ENCODE measurements at places on chromosomes 2 and 18.

DNA sequence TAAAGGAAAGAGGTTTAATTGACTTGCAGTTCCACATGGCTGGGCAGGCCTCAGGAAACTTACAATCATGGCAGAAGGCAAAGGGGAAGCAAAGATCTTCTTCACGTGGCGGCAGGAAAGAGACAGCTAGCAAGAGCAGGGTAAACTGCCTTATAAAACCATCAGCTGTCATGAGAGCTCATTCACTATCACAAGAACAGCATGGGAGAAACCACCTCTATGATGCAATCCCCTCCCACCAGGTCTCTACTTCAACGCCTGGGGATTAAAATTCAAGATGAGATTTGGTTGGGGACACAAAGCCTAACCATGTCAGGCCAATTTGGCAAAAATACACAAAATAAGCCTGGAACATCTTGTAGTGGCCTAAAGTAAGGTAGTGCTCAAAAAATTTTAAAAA is 152.6 kb downstream of the COL6A3 start:
- no peak for DNase-seq

GRCh38 chr2:129606496-129607270 is 372.8 kb upstream of the RAB6C start:
- DNase-seq, result no peak

DNA sequence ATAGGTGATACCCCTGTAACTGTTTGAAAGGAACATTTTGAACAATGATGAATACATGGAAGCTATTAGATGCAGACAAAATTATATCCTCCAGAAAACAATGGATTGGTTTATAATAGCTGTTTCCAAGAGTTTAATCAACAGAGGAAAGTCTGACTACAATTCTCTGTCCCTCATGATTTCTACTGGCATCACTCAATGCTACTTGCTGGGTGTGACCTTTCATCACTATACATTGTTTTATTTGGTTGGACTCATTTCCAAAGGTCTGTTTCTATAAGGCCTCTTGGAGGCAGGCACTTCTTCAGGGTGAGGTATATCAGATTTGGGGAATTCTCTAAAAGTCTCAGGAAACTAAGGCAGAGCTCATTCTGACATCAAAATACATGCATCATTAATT is 636.1 kb upstream of the SLC8A1 start:
- DNase-seq, result no peak

DNA sequence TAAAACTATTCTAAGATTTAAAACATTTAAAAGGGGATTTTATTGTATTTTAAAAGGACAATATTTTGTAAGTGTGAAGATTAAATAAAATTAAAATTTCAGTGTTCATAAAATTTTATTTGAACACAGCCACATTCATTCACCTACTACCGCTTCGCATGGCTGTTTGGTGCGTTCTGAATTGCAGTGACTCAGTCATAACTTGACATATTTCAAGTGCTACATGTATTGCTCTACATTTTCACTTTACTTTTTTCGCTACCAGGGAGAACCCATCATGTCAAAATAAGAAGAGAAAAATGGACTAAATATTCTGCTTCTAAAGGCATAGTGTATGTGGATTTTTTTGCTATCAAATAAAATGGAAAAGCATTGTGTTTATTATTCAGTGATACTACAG is 8.7 kb downstream of the PTH2R start:
- no peak for DNase-seq

DNA sequence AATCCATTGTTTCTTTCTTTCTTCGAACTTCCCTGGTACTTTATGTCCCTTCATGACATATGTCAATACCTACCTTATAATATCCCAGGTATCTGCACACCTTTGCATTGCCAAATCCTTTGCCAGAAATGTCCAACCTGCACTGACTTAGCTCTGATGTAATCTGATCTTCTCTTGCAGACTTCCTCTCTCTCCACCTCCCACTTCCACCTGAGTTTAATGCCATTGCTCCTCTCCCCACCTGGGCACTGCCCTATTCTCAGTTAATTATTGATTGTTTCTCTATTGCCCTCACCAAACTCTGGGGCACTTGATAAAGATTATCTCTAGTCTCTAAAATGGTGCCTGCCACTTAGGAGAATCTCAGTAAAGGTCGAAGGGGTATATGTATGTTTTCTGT is 23.0 kb downstream of the ARHGAP15 start:
- DNase-seq, result no peak

- no peak for DNase-seq
These were observed 118.5 kb upstream of the ALPP start for GRCh38 chr2:232260075-232260474.

DNA sequence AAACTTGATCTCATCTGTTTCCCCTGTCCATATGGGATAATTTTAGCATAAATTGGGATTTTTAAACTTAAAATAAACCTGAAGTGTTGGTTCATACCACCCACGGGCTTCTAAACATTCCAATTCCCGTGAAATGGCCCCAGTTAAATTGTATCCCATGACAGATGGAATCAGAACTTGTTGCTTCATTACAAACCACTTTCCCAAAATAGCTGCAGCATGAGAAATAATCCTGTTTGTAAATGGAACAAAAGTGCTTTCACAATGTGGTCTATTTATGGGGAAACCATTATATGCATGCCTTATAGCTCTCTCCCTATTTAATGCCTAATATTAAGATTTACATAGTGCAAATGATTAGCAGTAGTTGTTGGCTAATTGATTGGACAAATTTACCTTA is 15.9 kb downstream of the SCG2 start:
- DNase-seq, result no peak

GRCh38 chr2:96163768-96164429 is 18.7 kb upstream of the DUSP2 start:
- DNase-seq, result no peak

- no peak for DNase-seq
These were observed 14.7 kb upstream of the OTOS start for GRCh38 chr2:240155048-240155744.

GRCh38 chr2:218312267-218312756 is 20.0 kb upstream of the TMBIM1 start:
- DNase-seq, result no peak

DNA sequence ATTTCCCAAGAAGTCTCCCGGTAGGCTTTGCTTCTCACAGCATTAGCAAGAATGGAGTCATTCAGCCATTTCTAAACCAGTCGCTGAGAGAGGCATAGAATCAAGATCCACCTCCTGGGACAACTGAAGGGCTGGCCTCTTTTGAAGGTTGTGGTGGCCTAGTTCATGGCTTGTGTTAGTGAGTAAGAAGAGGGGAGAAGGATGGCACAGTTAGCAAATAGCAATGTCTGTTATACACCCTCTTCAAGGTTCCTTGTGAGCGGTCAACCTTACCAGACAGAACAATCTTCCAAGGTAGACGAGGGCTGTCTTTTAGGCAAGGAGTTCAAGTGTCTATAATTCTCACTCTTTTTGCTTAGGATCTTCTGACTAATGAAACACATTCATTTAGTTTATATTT is 35.4 kb upstream of the DNAH7 start:
- DNase-seq, result no peak

DNA sequence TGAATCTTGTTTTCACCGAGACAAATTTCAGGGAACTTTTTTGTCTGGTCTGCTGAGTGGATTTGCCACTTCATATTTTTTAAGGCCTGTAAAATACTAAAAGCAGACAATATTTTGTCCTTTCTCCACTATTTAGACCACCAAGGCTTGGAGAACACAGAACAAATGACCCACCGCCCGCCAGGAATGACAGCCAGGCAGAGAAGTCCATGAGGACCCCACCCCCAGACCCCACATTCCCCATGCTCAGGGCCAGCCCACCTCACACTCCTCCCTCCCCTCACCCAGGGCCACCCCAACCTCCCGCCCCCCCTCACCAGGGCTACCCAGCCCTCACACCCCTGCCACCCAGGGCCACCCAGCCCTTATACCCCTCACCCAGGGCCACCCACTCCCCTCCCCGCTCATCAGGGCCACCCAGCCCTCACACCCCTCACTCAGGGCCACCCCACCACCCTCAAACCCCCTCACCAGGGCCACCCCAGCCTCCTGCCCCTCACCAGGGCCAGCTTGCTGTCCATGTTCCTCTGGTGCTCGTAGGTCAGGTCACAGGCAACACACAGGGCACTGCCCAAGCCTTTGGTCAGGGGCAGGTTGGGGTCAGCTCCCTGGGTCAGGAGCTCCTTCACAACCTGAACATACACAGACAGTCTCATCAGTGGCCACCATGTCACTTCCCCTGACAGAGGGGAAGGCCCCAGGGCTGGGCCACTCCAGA is 50.6 kb downstream of the ANKMY1 start:
- no peak for DNase-seq

- no peak for DNase-seq
These were observed 70.6 kb downstream of the CTAGE1 start for GRCh38 chr18:22346953-22347605.

- DNase-seq, result no peak
These were observed 123.1 kb downstream of the CACNB4 start for GRCh38 chr2:151975460-151976414.

DNA sequence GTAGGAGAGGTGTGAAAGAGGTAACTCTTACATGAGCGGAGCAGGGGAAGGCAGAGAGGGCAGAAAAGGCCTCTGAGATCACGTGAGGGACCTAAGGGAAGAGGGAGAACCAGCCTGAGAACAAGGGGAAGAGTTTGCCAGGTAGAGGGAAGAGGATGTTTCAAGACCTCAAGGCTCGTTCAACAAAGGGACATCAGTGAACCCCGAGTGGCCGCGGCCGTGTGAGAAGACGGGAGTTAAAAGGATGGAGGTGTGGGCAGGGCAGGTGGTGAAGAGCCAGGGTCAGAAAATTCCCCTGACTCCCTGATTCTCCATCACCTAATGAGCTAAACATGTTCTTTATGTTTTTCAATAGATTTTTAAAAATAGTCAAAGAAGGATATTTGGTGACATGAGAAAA is 44.4 kb downstream of the NETO1 start:
- DNase-seq, result no peak

GRCh38 chr2:60819155-60819862 is 62.1 kb upstream of the REL start:
- no peak for DNase-seq

GRCh38 chr18:72762515-72763122 is 105.2 kb downstream of the NETO1 start:
- peak; percentile 76 for DNase-seq
